ENCODE measurements at places on chromosomes 3 and 15. TPM values are rescaled to one million over a fixed set of nuclear protein-coding genes. Genes with fewer than 3 reads are reported as not detected.

TNIK gene
- total RNA-seq, result 6.3 TPM

GRCh38 chr3:42515391-42515916 lies 13.0 kb downstream of the VIPR1 start:
- H3K27ac ChIP-seq, result no peak overlapping the region
- no peak for DNase-seq
- no peak overlapping the region for H3K4me3 ChIP-seq

DNA sequence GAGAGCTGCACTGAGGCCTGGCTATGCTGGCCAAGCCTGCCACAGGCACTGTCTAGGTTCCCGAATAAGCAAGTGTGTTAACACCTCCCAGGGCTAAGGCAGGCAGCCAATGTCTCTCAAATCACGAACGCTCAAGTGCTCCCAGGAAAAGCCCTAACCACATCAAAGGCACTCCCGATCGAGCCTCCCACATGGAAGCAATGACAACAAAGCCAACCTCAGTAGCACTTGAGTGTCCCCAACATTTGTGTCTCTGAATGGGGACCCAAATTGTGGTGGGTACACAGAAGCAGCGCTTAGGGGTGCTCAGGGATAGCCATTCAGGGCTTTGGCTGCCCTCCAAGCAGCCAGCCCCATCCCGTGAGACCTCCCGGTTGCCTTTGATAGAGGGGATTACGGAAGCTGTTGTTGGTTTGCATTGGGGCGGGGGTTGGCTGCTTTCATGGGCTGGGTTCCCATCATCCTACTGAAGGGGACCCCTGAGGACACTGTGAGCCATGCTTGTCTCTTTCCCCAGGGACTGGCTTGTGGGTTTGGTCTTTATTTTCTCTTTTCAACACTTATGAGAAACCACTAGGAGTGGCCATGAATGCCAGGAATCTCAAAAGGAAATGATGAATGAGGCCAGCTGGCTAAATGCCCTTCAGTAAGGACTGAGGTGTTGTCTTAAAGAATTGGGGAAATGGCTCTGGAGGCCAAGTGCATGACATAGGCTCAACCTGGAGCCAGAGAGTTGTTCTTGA lies 234.1 kb upstream of the FEZF2 start:
- no peaks in the 10 kb centered on the region for H3K27me3 ChIP-seq
- no peak overlapping the region for H3K4me3 ChIP-seq
- no peak overlapping the region for H3K27ac ChIP-seq
- H3K4me1 ChIP-seq, result peaks cover 11% of the 10 kb centered on the region

- no peak overlapping the region for H3K27ac ChIP-seq
- H3K4me1 ChIP-seq, result no peaks in the 10 kb centered on the region
- H3K36me3 ChIP-seq, result peaks cover 30% of the 10 kb centered on the region
- H3K4me3 ChIP-seq, result no peak overlapping the region
Measured at GRCh38 chr15:65115542-65115941, 542 bp upstream of the UBAP1L start.

DNA sequence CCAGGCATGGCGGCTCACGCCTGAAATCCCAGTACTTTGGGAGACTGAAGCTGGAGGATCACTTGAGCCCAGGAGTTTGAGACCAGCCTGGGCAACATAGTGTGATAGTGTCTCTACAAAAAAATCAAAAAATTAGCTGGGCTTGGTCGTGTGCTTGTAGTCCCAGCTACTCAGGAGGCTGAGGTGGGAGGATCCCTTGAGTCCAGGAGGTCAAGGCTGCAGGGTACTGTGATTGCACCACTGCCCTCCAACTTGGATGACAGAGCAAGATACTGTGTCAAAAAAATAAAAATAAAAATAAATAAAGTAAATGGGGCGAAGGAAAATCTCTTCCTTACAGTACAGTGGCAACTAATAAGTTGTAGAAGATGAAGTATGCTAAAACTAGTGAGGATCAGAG lies 29.6 kb downstream of the LSM3 start:
- no peaks in the 10 kb centered on the region for H3K27me3 ChIP-seq
- no peak overlapping the region for H3K4me3 ChIP-seq
- peak overlapping the region; percentile 99 for H3K27ac ChIP-seq
- no peaks in the 10 kb centered on the region for H3K36me3 ChIP-seq
- DNase-seq, result no peak

- no peaks in the 10 kb centered on the region for H3K4me1 ChIP-seq
- H3K4me3 ChIP-seq, result no peak overlapping the region
- peaks cover 55% of the 10 kb centered on the region for H3K27me3 ChIP-seq
Measured at GRCh38 chr3:10469441-10470119, 35.8 kb downstream of the ATP2B2 start.

- DNase-seq, result no peak
- H3K4me1 ChIP-seq, result 0 out of 2 replicates have a peak, but pooled peaks cover 1% of the 10 kb centered on the region
- no peaks in the 10 kb centered on the region for H3K27me3 ChIP-seq
- H3K36me3 ChIP-seq, result no peaks in the 10 kb centered on the region
- H3K4me3 ChIP-seq, result no peak overlapping the region
Measured at GRCh38 chr15:34125945-34126344, 24.1 kb downstream of the PGBD4 start.

DNA sequence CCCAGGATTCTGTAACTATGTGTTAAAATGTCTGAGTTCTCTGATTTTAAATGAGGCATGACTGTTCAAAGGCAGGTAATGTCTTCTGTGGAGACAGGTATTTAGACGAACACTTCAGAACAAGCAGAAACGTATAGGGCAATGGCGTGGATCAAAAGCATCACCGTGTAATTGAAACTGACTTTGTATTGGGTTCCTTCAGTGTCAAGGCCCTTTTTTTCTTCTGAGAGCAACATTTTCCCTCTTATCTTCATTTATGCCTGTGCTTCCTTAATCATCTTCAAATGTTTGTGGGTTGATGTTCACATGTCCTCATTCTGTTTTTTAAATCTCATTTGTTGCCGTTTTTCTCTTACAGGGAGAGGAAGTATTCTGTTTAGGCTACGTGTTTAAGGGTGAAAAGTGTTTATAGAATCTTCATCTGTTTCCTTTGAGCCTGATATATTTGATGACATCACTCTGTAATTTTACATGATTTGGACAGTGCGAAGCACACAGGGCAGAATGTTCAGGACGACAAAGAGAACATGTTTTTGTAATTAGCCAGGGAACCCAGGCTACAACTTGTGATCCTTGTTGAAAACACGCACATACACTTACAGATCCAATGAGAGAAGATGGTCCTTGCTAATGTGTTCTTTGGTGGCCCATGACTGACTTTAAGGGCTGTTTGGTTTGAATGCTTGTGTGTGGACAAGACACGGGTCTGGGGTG lies 196.0 kb downstream of the LRTM1 start:
- no peaks in the 10 kb centered on the region for H3K36me3 ChIP-seq
- no peaks in the 10 kb centered on the region for H3K4me1 ChIP-seq

- peaks cover 10% of the 10 kb centered on the region for H3K4me1 ChIP-seq
- no peak overlapping the region for H3K4me3 ChIP-seq
- no peak for DNase-seq
- no peaks in the 10 kb centered on the region for H3K27me3 ChIP-seq
- no peaks in the 10 kb centered on the region for H3K36me3 ChIP-seq
Measured at GRCh38 chr3:128197855-128198254, 44.6 kb downstream of the EEFSEC start.

SEMA5B gene
- total RNA-seq, result not detected

- no peak overlapping the region for H3K27ac ChIP-seq
- H3K4me1 ChIP-seq, result peaks cover 5% of the 10 kb centered on the region
- no peaks in the 10 kb centered on the region for H3K36me3 ChIP-seq
- H3K27me3 ChIP-seq, result no peaks in the 10 kb centered on the region
- peak; percentile 89 for DNase-seq
- H3K4me3 ChIP-seq, result no peak overlapping the region
Measured at GRCh38 chr3:179196098-179196497, 47.9 kb downstream of the PIK3CA start.

KATNBL1 gene
- total RNA-seq, result 50.5 TPM

- DNase-seq, result no peak
- H3K27me3 ChIP-seq, result peaks cover 6% of the 10 kb centered on the region
- no peak overlapping the region for H3K4me3 ChIP-seq
- no peaks in the 10 kb centered on the region for H3K4me1 ChIP-seq
- no peaks in the 10 kb centered on the region for H3K36me3 ChIP-seq
Measured at GRCh38 chr15:31272558-31273257, 53.9 kb upstream of the KLF13 start.

DNA sequence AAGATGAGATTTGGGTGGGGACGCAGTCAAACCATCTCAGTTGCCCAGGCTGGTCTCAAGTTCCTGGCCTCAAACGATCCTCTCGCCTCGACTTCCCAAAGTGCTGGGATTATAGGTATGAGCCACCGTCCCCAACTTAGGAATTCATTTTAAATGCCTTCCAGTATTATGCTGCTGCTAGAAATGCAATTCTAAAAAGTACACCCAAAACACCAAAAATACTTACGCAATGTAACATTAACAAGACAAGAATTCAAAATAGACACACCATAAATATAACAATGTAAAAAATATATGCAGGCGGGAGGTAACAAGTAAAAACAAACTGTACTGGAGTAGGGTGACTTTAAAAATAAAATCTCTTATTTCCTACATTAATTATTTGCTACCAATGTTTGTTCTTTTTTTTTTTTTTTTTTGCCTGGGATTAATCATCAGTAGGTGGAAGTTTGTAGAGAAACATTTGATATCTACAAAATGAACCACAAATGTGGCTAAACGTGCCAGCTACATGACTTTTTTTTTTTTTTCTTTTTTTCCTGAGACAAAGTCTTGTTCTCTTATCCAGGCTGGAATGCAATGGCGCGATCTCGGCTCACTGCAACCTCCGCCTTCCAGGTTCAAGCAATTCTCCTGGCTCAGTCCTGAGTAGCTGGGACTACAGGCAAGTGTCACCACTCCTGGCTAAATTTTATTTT lies 56.8 kb downstream of the SETMAR start:
- no peak overlapping the region for H3K4me3 ChIP-seq
- H3K27ac ChIP-seq, result no peak overlapping the region
- H3K36me3 ChIP-seq, result peaks cover 2% of the 10 kb centered on the region
- no peaks in the 10 kb centered on the region for H3K27me3 ChIP-seq
- peaks cover 3% of the 10 kb centered on the region for H3K4me1 ChIP-seq

CCR3 gene
- not detected for total RNA-seq

NOX5 gene
- not detected for total RNA-seq

- no peak overlapping the region for H3K27ac ChIP-seq
- H3K4me3 ChIP-seq, result no peak overlapping the region
- DNase-seq, result no peak
- no peaks in the 10 kb centered on the region for H3K36me3 ChIP-seq
Measured at GRCh38 chr15:83380059-83380458, 67.1 kb upstream of the SH3GL3 start.

IFT57 gene
- 46.9 TPM for total RNA-seq

GRCh38 chr15:81776976-81777375 lies 268.8 kb downstream of the MEX3B start:
- H3K36me3 ChIP-seq, result no peaks in the 10 kb centered on the region
- no peaks in the 10 kb centered on the region for H3K4me1 ChIP-seq
- no peak overlapping the region for H3K27ac ChIP-seq

GRCh38 chr3:151415289-151415688 lies 30.7 kb upstream of the P2RY12 start:
- peaks cover 4% of the 10 kb centered on the region for H3K4me1 ChIP-seq
- DNase-seq, result no peak
- H3K27me3 ChIP-seq, result no peaks in the 10 kb centered on the region
- no peak overlapping the region for H3K27ac ChIP-seq
- no peak overlapping the region for H3K4me3 ChIP-seq
- no peaks in the 10 kb centered on the region for H3K36me3 ChIP-seq

DNA sequence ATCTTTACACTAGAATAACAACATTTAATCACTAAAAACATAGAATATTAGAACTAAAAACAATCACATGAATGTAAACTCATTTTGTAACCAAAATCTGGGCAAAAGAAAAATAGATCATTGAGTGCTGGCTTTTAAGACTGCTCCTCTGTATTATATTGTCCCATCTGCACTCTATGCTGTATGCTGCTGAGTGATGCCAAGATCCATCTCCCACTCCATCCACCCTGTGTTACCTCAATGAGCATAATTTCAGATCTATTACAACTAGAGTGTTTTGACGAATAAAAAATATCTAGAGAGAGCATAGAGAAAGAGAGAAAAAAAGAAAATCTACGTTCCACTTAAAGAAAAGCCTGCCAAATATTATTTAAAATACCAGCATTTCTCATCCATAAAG lies 1060.4 kb downstream of the ZPLD1 start:
- no peak overlapping the region for H3K27ac ChIP-seq
- no peaks in the 10 kb centered on the region for H3K4me1 ChIP-seq
- no peaks in the 10 kb centered on the region for H3K36me3 ChIP-seq

Measured in IMR-90 (cell line).